ENCODE measurements at places on chromosomes 6 and 20. TPM values are rescaled to one million over a fixed set of nuclear protein-coding genes. Genes with fewer than 3 reads are reported as not detected.

DNA sequence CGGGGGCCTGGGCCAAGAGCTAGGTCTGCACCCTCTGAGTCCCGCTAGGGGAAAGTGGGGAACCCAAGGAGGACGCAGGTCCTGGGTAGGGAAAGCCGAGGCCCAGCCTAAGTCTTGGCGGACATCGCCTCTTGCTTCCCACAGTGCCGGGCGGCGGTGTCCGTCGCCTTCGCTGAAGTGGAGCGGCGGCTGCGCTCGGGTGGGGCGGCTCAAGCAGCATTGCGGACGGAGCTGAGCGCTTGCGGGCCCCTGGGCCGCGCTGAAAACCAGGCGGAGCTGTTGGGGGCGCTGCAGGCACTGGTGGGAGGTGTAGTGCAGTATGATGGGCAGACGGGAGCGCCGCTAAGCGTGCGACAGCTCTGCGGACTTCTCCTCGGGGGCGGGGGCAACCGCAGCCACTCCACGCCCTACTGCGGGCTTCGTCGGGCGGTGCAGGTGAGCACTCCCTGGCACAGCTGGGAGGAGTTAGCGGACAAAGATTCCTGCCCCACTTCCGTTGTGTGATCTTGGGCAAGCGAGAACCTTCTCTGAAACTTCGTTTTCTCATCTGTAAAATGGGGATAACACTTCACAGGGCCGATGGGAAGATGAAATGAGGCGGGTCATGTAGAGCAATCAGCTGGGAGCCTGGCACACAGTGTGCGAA is 4.2 kb downstream of the PRSS16 start:
- peak; percentile 87 for DNase-seq

GRCh38 chr6:139282684-139283083 is 9.1 kb downstream of the TXLNB start:
- DNase-seq, result no peak

- DNase-seq, result no peak
Measured at GRCh38 chr6:12075067-12075563, 63.0 kb downstream of the HIVEP1 start.

DNA sequence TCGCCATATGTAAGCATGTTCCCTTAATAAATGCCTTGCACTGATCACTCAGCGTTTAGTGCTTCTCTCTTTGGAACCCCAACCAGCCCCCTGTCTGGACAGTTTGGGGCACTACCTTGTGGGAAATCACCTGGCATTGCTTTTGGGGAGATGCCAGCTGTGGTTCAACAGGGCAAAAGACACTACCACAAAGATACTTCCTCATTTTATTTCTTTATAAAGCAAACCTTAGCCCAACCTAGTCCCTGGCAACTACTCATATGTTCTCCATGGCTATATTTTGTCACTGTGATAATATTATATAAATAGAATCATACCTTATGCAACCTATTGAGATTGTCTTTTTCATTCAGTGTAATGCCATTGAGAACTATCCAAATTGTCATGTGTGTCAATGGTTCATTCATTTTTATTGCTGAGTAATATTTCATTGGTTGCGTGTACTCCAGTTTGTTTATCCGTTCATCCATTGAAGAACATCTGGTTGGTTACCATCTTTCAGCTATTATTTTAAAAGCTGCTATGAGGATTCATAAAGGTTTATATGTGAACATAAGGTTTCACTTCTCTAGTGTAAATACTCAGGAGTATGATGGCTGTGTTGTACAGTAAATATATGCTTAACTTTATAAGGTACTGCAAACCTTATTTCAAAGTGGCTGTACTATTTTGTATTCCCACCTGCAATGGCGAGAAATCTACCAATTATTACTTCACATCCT is 114.8 kb downstream of the MOXD1 start:
- no peak for DNase-seq

DNA sequence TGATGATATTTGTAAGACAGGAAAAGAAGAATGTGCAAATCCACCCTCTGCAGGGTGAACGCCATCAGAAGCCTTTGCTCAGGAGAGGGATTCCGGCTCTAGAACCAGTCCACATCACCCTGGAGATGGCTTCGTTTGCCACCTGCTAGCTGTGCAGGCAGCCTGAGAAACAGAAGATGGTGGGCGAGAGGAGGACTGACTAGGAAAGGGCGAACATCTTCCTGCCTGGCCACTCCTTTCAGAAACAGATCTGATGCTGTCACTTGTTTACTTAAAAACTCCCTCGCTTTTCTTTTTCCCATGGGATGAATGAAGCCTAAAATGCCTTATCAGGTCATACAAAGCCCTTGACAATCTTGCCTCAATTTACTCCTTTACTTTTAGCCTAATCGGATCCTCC is 1.2 kb downstream of the PTPRA start:
- DNase-seq, result peak; percentile 17

DNA sequence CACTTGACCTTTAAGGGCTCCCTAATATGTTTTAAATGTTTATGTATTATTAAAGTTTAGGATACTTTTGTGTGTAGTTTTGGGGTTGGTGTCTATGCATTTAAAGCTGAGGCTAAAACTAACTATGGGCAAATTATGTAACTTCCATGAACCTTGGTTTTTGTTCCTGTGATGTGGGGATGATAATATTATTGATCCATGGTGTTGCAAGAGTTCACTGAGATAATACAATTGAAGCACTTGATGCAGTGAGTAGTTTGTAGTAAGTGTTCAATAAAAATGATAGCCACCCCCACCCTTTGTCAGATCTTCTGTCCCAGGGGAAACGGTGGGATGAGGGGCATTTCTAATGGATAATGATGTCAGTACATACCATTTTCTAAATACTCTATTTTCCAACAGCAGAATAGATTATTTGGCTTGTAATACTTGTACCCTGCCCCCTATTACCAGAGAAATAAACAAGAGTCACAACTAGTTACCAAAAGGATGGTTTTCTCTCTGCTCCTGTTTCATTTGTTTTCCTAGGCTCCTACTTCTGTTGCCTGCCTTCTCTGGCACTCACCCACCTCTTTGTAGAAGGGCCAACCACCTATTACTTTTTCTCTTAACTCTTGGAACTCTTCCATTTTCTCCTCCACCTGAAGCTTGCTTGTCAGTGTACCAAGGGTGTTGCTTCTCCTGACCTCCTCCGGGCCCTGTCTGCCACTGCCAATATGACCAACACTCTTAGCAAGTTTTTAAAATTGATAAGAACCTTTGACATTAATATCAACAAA is 97.9 kb downstream of the RCAN2 start:
- DNase-seq, result peak; percentile 34

- DNase-seq, result no peak
Measured at GRCh38 chr6:117740605-117741004, 65.3 kb downstream of the NUS1 start.

DNA sequence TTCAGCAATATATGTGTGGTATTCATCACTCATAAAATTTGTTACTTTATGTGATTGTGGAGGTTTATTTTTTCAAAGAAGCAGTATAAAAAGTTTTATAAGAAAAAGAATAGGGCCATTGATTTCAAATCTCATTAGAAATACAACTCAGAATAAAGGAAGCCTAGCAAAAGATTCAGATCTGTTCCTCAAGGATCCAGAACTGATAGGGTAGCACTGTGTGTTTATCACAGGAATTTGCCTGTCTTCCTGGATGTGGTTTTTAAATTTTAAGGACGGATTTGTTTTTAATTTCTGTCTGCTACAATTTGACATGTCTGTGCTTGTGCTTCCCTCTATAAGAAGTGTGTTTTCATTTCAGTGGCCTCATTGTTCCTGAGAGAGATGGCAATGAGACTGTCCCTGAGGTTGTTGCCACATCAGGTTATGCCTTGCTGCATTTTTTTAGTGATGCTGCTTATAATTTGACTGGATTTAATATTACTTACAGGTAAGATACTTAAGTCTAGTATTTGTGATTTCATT is 74.6 kb downstream of the ATRN start:
- no peak for DNase-seq

- no peak for DNase-seq
Measured at GRCh38 chr6:33298773-33299236, at the start of gene RGL2. Gene RGL2, minus strand, starts transcription at chr6:33298942. Its CDS starts 332 bp downstream, at chr6:33298610.

DNA sequence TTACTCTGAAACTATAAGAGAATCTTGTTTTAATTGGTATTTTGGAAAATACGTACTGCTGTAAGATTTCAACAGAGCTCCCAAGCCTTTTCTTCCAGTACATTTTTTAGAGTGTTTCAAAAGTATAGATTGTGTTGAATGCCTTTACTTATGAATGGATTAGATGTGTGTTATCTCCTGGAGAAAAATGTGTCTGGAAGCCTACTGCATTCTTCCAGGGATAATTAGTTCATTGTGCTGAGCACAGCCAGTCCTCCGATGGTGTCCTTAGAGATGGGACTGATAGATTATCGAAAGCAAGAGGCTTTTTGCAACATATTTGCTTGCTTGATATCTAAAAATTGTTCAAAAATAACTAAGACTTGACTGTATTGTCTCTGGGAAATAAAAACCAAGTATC is 114.2 kb downstream of the PLEKHG1 start:
- DNase-seq, result no peak

- no peak for DNase-seq
Measured at GRCh38 chr6:142236691-142237090, 65.1 kb upstream of the ADGRG6 start.

GRCh38 chr6:30861257-30862048 is 22.9 kb upstream of the DDR1 start:
- DNase-seq, result no peak

GRCh38 chr6:45148711-45149341 is 179.3 kb upstream of the RUNX2 start:
- no peak for DNase-seq

DNA sequence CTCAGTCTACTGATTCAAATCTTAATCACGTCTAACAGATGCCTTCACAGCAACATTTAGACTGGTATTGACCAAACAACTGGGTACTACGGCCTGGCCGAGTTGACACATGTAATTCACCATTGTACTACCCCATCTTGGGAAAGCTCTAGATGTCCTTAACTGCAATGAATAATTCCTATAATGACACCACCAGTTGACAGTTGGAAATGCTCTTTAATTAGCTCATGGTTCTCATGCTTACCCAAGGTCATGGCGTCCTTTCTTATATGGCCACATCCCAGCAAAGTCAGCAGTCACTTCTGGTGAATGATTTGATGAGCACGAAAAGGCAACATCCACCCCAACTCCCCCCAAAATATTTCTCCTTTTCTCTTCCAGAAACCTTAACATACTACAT is 150.9 kb downstream of the MYLK4 start:
- no peak for DNase-seq

DNA sequence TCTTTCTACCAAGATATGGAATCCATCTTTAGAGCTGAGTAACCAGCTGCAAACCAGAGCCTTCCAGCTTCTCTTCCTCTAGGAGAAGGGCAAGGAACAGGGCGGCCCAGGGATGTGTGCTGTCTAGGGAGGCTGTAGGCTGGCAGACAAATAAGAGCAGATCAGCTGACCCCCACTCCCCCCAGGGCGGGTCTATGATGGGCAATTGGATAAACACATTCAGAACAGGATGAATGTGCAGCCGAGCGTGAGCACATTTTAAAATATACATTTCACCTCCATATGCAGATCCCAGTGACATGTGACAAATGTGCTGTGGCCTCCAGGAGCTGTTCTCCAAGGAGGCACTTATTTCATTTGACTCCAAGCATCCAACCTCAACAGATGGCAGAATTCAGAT is 580.1 kb downstream of the PTPRT start:
- no peak for DNase-seq

DNA sequence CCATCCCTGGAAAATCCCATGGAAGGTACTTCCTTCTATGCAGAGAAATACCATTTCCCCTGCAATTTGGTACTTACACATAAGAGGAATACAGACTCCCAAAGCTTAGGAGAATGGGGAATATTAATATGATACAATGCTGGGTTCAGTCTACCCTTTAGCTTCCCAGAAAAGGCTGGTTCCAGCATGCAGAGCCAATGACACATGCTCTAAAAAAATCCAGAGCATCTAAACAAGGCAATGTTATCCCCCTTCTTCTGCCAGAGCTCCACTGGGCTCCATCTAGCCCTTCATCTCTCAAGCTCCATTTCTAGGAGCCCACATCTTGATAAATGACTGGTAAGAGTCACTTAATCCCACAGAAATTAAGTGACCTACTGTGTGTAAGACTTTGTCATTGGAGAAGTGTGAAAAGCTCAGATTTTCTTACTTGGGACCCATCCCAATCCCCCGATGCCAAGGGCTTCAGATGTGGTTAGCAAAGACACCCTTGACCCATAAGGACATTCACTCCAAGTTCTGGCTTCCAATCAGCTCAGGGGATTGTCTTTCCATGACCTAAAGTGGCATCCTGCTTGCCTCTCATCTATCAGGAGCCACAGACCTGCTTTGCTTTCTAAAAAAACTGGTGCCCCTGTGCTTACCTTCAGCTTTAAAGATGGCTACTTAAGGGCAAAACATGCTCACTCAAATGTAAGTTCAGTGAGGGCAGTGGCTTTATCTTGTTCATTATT is 137.5 kb downstream of the UNC5CL start:
- no peak for DNase-seq

- no peak for DNase-seq
Measured at GRCh38 chr20:51391926-51392325, 150.6 kb downstream of the NFATC2 start.

GRCh38 chr20:43839793-43840199 is 74.9 kb upstream of the TOX2 start:
- DNase-seq, result no peak

GRCh38 chr6:16358531-16359138 is 120.2 kb downstream of the GMPR start:
- no peak for DNase-seq

DNA sequence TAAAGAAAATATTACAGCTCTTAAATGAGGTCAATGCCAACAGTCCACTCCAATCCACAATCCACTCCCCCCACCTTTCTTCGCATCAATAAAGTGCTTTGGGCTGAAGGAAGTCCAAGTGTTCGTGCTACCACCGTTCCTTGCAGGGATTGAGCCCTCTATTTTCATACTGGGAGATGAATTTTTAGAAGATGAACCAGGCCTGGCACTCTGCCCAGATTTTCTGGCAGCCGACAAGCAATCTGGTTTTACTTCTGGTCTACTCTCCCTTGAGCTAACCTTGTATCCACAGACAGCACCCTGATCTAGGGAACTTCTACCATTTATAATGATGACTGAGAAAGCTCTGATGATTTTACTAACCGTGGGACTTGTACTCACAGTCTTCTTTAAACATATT is 72.3 kb downstream of the BTBD9 start:
- no peak for DNase-seq

DNA sequence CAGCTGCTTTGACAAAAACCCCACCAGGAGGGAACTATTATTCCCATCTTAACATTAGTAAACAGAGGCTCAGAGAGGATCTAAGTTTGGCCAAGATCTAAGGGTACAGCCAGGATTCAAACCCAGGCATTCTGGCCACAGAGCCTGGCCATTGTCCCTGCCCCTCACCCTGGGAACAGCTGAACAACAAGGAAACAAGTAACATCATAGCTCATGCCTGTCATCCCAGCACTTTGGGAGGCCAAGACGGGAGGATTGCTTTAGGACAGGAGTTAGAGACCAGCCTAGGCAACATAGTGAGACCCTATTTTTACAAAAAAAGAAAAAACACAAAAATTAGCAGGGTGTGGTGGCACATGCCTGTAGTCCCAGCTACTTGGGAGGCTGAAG is 27.5 kb downstream of the TOX2 start:
- no peak for DNase-seq

GRCh38 chr20:38094373-38094891 is 60.9 kb downstream of the RPRD1B start:
- peak; percentile 57 for DNase-seq

- peak; percentile 78 for DNase-seq
Measured at GRCh38 chr20:59031564-59032022, 542 bp downstream of the ATP5F1E start.

Gene LHFPL5
- polyA plus RNA-seq, result not detected

Gene HSPA12B
- polyA plus RNA-seq, result 4.1 TPM

Gene PTCRA
- polyA plus RNA-seq, result not detected

Gene NR2E1
- polyA plus RNA-seq, result not detected

Gene OXT
- 5.6 TPM for polyA plus RNA-seq

Gene RAB44
- not detected for polyA plus RNA-seq

All from small intestine (tissue), 16 donors.